ENCODE measurements at places on chromosomes 1 and 21.
A peak's percentile ranks its signal among the peaks of the same experiment; 100 is the strongest.

- DNase-seq, result no peak
Observed at GRCh38 chr1:210222340-210223006, 10.1 kb upstream of the SERTAD4 start.

GRCh38 chr1:214425101-214425500, 126.3 kb downstream of the PTPN14 start:
- no peak for DNase-seq

DNA sequence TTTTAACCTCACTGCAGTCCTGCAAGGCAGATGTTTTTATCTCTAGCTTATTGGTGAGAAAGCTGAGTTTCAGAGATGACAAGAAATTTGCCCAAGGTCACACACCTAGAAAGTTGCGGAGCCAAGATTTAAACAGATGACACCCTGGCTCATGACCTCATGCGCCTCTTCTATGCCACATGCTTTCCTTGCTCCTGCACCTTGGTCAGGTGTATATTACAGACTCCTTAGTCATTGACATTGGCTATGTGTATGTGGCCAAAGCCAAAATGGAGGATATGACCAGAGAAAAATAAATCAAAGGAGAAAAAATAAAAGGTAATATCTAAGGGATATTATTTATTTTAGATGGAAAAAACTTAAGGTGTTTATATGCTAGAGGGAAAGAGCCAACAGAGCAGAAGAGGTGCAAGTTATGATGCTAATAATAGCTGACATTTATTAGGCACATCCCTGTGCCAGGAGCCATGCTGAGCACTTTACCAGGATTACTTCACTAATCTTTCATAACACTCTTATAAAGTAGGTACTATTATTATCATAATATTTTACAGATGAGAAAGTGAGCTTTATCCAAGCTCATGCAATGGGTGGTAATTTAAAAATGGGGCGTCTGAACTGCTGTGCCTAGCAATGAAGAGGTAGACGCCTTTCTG, 13.8 kb upstream of the MYOC start:
- no peak for DNase-seq

GRCh38 chr21:28132713-28133112, 860.0 kb downstream of the LTN1 start:
- no peak for DNase-seq

DNA sequence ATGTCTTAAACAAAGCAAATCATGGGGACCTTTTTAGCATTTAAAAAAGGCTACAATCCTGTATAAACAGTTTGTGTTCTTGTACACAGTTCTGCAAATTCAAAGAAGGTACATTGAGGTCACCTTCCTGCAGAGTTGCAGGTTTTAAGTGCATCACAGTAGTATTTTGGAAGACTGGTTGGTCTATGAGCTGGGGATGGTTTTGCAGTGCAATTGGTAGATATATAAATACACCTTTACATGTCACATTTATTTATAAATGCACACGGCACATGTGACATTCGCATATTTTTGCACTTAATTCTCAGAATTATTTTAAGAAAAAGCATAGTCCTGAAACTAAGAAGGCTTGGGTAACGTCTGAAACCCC, 599 bp upstream of the ITPKB start:
- no peak for DNase-seq

DNA sequence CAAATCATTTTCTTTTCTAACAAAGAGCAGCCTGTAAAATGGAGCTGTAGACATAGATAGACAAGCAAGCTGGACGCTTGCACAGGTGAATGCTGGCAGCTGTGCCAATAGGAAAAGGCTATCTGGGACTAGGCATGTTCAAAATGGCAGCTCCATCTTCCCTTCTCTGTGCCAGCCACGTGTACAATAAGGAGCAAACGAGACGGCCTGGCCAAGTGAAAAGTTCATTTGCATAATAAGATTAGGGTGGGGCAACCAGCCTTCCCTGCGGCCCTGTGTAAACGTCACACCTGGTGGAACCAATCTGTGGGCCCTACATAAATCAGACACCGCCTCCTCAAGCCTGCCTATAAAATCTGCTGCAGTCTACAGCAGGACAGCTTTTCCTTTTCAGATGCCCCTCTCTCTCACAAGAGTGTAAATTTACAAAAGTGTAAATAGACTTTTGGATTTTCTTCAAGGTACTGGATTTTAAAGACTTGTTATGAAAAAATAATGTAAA, 16.6 kb upstream of the EDEM3 start:
- DNase-seq, result no peak

DNA sequence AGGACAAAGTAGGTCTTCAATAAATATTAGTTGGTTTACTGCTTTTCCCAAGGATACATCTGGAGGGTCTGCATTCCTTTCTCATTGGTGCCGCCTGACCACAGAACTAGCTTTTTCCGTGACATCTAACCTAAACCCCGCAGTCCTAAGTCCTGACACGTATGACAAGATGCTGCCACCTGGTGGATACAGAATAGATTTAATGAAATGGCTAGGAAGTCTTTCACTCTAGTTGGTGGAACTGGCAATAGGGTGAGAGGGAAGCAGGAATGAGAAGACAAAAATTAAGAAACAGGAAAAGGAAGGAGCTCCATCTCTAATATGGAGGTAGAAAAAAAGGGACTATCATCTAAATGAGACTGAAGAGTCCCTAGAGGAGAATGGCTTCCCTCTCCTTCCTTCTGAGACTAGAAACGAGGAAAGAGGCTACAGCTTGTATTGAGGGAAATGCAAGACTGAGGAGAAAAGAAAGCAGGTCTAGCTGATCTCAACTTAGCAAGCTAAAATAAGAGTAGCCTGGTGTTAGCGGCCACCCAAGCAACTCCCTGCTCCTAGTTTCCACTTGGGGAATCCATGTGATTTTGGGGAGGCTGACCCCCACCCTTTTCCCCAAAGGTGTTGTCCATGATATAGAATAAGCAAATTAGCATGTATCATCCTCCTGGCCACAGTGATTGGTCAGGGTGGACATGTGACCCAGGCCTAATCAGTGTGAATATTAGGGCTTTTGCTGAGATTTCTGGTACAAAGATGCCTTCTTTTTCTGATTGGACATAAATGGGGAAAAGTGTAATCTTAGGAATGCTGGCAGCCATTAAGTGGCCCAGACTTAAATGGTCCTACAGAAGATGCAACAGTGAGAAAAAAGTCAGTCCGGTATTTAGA, 5.9 kb downstream of the RFX5 start:
- DNase-seq, result peak; percentile 93

DNA sequence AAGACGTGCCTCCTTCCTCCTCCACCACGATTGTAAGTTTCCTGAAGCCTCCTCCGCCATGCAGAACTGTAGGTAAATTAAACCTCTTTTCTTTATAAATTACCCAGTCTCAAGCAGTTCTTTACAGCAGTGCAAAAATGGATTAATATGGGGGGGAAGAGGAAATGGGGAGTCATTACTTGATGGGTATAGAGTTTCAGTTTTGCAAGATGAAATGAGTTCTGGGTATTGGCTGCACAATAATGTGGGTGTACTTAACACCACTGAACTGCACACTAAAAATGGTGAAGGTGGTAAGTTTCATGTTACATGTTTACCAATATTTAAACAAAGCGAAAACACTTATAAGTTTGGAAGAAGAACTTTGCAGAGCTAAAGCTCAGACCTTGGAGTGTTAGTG, 24.3 kb upstream of the DISP1 start:
- no peak for DNase-seq

DNA sequence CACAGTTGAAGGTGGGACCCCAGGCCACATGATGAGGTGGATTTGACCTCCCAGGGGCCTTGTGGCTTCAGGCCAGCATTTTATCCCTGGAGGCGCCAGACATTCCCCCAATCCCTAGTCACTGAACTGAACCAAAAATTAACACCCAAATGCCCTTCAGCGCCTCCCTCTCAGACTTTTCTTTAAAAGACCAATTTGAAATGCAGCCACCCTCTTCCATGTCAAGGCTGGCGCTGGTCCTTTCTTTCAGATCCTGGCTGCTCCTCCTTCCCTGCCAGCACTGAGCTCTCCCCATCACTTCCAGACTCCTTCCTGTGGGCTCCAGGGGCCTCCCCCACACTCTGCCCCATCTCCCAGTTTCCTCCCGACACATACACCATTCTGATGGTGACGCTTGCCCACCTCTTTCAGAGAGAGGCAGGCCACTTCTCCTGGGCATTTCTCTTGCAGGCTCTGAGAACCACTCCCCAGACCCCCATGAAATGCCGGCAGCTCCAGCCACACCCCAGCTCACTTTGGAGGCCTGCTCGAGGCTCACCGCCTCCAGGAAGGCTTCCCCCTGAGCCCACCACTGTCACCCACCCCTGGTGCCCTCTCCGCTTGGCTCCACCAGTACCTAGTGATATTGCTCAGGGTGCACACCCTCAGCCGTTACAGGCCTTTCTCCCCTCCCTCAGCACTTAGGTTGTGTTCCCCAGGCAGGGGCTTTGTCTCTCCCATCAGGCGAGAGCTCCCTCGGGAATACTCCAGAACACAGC, 27.0 kb downstream of the NAV1 start:
- DNase-seq, result no peak

DNA sequence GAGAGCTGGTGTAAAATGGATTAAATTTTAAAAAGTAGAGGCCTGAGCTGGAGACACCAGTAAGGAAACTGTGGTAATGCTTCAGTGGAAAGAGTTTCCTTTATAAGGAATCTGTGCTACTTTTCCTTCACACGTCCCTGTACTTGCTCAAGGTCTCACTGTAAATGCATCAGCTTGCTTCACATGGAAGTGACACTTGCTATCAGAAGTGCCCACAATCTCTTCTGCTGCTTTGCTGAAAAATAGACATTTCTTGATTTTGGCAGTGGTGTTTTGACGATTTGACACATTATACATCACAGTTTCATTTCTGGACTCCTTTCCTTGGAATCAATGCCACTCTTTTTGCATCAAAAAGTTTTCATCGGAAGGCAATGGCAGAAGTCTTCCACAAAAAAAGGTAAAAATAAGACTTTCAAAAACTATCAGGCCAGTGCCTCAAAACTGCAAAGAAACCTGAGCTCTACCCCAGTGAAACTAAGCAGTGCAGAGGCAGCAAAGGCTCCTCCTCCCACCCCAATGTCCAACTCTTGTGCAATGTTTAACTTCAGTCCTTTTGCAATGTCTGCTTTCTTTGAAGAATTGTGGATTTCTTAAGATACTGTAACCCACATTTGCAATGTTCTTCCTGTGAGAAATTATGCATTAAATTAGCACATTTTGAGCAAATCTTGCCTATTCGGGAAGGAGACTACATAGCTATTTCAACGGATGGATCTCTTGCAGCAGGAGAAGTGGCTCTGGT, 18.4 kb upstream of the TSPAN2 start:
- peak; percentile 81 for DNase-seq

- DNase-seq, result no peak
Observed at GRCh38 chr1:147169840-147170674, 2.2 kb downstream of the PRKAB2 start.

DNA sequence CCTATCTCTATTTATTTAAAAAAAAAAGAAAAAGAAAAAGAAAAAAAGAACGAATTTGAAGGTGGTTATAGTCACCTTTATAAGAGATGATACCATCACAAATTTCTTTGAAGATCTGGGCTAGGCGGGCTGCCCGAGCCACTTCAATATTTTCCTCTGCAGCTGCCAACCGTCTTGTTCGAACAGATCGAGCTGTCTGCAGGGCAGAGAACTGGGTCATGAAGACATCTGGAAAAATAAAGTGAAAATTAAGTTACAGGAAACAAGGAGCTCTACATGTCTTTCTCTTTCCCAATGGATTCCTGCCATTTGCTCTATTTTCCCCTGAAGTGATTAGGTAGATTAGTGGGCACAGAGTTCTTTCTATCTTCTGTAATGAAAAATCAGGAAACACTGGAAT, 31.9 kb downstream of the RUSC1 start:
- DNase-seq, result no peak

DNA sequence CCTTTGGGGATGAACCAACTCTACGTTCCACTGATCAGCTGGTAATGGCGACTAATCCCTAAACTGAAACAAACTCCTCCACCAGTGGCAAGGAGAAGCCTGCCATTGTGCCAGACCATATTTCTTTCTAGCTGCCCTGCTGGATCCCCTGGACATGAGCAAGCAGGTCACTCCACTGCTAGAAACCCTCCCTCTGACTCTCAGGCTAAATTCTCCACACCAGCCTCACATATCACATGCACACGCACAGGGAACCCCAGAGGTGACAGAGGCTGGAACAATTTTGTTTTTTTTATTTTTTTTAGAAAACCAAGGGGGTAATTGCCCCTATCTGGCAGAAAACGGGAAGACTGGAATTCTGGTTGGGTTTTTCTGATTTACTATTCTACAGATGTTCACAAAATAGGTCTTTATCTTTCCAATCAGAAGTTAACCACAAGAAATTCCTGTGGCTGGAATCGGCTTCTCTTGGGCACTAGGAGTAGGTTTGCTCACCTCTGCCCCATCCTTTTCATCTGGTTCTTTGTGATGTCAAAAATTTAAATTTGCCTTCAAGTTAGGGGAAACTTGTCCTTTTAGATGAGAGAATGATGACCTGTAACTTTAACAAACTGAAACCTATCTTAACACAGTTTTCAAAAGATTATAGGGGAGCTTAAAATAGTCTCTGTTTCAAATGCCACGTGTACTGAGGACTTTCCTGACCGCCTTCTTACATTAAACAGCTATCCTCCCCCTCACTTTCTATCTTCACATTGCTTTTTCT, 258.1 kb downstream of the SDCCAG8 start:
- peak; percentile 63 for DNase-seq

GRCh38 chr1:201495551-201496295, 11.2 kb downstream of the CSRP1 start:
- peak; percentile 84 for DNase-seq

GRCh38 chr1:173038875-173039554, 11.7 kb downstream of the TNFSF18 start:
- DNase-seq, result no peak

DNA sequence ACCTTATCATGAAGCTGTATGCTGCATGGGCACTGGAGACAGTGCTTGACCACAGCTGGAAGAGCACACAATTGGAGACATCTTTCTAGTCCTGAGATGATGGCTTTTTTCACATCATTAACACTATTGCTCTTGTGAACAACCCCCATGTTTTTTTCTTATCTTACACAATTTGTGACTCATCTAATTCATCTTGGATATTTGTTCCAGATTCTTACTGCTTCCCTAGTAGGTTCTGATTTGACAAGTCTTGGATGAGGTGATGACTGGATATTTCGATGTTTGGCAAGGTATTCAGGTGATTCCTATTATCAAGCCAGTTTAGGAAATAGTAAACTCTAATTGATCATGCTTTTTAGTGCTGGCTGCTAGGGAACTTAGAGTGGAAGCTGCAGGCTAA, 23.7 kb downstream of the HLX start:
- no peak for DNase-seq

GRCh38 chr1:45545019-45545493, 5.6 kb upstream of the AKR1A1 start:
- DNase-seq, result no peak

DNA sequence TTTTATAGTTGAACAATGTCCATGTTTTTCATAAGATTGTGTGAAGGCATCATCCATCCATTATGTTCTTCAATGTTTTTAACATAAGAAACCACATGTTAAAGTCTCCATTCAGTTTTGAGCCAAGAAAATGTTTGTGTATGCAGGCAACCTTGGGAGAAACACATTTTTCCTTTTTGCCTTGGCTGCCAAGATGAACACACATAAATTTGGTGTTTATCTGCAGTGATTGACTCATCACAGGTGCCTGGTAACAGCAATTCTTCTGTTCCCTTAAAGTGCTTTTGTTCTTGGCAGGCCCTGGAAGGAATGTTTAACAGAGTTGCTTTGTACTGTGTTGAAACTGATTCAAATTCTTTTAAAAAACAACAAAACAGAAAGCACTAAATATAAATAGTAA, 709.9 kb upstream of the ADGRL4 start:
- peak; percentile 70 for DNase-seq
